ENCODE measurements at places on chromosomes 4 and X. TPM values are rescaled to one million over a fixed set of nuclear protein-coding genes. Genes with fewer than 3 reads are reported as not detected.

- DNase-seq = no peak
These were observed 249.4 kb downstream of the ARHGAP10 start for GRCh38 chr4:147981305-147981704.

DNA sequence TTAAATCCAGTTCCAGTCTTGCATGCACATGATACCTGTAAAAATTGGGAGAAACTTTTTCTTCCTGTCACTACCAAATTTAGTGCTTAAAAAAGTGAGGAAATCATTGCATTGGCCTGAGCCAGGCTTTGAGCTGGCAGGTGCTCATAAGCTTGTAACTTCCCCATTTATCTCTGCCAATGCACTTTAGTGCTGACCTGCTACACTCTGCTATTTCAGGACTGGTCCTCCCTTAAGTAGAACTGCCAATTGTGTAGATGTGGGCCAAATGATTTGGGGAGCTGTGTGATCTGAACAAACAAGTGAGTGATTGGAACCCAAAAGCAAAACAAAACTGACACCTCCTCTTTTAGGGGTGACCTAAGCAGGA lies 51.8 kb downstream of the ZNF827 start:
- DNase-seq = no peak

- DNase-seq = no peak
These were observed 5.0 kb downstream of the PLP2 start for GRCh38 chrX:49176421-49177326.

DNA sequence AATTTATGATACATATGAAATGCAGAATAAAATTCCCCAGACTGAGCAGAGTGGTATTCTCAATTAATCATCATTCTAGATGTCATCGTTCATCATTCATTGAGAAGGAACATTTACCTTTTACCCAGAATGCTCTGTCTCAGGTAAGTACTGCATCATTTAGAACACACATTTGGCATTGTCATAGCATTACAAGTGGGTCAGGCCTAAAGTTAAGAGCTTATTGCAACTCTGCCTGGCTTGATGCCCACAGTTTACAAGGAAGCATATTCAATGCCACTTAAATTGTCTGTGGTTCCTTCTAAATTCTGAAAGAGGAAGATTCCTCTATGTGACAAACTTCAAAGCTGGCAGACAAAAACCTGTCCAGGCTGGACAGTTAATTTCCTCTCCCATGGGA lies 87.3 kb downstream of the CAMK2D start:
- no peak for DNase-seq

- DNase-seq = no peak
These were observed 49.2 kb downstream of the CDS1 start for GRCh38 chr4:84632092-84632491.

GRCh38 chr4:52999626-53000025 lies 137.5 kb downstream of the RASL11B start:
- no peak for DNase-seq

- no peak for DNase-seq
These were observed 97.8 kb downstream of the WFS1 start for GRCh38 chr4:6367371-6367851.

- DNase-seq = no peak
These were observed 67.7 kb upstream of the LRPAP1 start for GRCh38 chr4:3599951-3600350.

DNA sequence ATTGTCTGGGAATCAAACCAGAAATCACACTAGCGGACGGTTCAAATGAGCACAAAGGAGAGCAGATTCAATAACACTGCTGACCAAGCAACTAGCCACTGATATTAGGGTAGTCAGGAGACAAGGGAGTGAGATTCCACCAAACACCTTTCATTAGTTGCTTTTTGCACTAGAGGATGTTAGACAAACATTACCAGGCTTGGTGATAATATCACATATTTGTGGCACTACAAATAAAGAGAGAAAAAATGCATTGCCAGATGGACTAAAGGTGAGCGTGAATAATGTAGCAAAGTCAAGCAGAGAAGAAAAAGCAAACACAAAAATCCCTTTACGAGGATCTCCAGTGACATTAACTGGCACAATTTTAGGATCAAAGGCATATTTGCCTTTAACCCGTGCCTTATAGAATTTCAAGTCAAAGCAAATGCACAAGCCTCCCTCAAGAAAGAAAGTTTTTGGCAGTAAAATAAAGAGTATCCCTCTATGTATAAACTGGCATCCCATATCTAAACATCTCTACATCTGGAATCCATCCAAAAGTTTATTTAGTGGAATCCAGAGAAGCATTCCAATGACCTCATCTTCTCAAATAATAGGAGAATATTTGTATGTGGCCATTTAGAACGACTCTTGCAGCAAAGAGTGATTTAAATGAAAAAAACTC lies 290.9 kb downstream of the KCTD8 start:
- peak; percentile 19 for DNase-seq

DNA sequence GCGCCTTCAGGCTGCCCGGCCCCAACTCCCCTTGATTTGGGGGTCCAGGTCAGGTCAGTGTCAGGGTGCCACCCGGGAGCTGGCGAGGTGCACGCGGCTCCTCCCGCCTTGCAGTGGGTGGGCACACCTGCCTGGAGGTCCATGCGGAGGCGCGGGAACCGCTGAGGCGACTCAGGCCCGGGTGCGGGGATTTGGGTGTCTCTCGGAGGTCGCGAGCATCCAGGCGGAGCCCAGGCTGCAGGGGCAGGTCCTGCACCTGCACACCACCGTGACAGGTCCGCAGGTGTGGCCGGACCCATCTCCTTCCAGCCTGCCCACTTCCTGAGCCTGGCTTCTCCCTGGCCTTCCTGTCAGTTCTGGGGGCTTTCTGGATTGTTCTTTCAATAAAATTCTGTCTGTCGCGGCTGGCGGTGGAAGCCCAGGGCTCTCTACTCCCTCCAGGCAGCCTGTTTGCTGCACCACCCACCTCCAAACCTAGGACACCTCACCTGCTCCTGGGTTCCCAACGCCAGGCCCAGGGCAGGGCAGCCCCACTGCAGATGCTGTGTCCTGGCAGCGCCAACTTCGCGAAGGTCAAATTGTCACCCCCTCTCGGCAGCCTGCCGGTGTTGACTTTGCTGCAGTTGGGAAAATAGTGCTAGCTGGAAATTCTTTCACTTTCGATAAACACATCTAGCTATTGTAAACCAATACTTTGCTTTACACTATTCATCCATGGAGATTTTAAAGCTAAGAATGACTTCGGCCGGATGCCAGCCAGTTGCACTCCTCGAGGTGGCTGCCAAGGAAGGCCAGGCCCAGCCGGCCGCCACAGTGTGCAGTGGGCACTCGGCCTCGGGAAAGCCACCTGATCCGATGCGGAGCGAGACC lies 35.9 kb downstream of the FGFRL1 start:
- no peak for DNase-seq

DNA sequence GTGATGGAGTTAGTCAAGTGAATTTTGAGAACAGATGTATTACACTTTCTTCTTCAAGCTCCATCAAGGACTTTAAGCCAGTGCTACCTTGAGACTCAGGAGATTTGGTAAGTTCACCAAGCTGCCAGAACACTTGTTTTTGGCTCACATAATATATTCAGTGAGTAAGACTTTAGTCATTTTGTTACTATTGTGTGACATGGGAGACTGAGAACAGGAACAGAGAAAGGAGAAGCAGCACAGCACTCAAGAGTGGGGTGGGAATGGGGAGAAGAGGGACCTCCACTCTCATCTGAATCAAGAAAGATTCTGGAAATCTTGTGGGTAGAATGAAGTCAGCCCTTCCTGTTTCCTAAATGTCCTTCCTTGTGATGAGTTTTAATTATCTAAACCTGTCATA lies 87.3 kb upstream of the TET2 start:
- DNase-seq = no peak

GRCh38 chr4:126028876-126029275 lies 714.1 kb downstream of the FAT4 start:
- no peak for DNase-seq

GRCh38 chrX:4320436-4320947 lies 607.0 kb upstream of the PRKX start:
- DNase-seq = no peak

- no peak for DNase-seq
These were observed 227.6 kb upstream of the PPP1R2C start for GRCh38 chrX:43005561-43005960.

- DNase-seq = peak; percentile 5
These were observed 119.1 kb upstream of the OTUD4 start for GRCh38 chr4:145299380-145300076.

GRCh38 chr4:69836287-69836686 lies 23.7 kb downstream of the SULT1E1 start:
- DNase-seq = no peak

GRCh38 chrX:106874075-106874474 lies 29.1 kb downstream of the RIPPLY1 start:
- peak; percentile 4 for DNase-seq

GRCh38 chr4:25560605-25561004 lies 95.0 kb upstream of the SLC34A2 start:
- no peak for DNase-seq

DNA sequence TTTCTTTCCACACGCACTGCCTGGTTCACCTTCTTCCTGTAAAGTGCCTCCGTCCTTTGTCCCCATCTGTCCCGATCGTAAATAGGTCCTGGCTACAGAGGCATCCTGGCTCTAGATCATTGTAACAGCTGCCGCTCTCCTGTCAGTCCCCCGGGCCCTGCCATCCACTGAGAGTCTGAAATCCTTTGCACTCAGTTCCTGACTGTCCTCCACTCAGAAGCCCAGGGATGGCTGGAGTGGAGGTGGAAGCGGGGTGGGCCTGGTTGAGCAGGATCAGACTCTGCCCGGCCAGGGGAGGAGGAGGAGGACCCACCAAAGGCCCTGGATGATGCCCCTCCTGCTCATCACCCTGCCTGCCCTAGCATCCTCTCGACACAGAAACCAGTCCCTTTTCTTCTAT lies 29.8 kb downstream of the PIGG start:
- DNase-seq = no peak

DNA sequence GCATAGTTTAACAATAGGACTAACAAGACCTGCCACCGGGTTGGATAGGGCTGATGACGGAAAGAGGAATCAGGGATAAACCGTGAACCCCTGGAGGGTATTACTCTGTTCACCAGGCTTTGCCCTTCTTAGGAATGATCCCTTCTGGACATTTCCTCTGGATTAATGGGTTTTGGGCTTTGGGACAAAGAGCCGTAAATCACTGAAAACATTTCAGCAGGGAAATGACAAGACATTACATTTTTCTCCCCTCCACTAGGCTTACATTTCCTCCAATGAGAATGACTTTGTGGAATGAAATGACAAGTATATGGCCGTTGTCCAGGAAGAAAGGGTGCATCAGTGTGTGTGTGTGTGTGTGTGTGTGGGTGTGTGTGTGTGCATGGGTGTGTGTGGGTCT lies 25.9 kb upstream of the RBPJ start:
- DNase-seq = no peak

GRCh38 chr4:170931321-170931720 lies 841.6 kb upstream of the AADAT start:
- DNase-seq = no peak

- DNase-seq = no peak
These were observed 1248.7 kb downstream of the PCDH7 start for GRCh38 chr4:31968842-31969241.

DNA sequence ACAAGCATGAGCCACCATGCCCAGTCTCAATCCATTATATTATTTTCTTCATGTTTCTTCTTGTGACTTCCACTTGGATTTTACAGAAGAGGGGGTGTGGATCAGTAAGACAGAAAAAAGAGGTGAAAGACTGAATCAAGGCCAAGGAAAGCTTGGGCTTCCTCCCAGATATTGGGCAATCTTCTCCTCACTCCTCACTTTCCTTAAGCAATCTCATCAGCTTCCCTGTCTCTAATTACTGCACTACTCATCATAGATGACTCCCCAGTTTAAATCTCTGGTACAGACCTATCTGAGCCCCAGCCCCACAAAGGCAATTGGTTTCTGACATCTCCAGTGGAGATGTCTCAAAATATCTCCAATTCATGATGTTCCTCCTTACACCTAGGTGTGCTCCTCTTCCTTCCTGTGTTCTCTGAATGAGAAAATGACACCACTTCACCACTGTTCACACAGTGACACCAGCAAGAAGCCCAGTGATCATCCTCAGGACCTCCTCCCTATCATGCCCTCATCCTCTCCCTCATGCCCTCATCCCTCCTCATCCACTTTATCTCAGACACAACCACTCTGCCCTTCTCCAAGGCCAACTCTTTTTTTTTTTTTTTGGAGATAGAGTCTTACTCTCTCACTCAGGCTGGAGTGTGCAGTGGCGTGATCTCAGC lies 44.8 kb upstream of the HERC6 start:
- DNase-seq = no peak

- no peak for DNase-seq
These were observed 320.2 kb upstream of the PRPS2 start for GRCh38 chrX:12471061-12471460.

- DNase-seq = no peak
These were observed 156.4 kb downstream of the ARX start for GRCh38 chrX:24859211-24859841.

DNA sequence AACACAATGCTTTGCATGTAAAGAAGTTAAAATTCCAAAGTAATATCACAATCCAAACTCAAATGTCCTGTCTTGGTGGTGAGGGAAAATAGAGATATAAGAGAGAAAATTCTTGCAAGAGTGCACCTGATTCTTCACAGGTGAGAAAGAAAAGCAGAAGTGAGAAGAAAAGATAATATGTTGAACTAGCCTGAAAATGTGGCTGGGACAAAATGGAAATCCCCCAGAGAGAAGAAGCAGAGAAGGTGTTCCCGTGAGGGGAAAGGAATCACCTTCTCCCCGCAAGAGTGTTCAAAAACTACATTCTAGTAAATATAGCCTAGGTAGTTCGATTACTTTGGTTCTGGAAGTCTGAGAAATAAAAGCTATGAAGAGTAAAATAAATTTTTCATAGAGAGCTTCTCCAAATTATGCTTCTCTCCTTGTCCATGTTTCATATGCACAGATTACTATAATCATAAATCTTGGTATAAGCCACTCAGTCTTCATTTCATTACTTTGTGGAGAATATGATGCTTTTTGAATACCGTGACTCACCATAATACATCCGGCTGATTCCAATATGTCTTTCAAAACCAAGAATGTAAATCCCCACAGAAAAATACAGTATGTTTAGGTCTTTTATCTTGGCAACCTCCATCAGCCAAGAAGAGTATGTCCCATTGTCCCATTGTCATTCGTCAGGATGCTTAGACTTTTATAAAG lies 63.1 kb downstream of the COX18 start:
- no peak for DNase-seq

GRCh38 chrX:51316271-51316670 lies 16.4 kb upstream of the NUDT10 start:
- no peak for DNase-seq

Gene PCDH11X
- total RNA-seq = not detected

Gene PHKA1
- 6.8 TPM for total RNA-seq

Gene SPANXN3
- not detected for total RNA-seq

Gene LUZP4
- not detected for total RNA-seq

Gene MED14
- 14.2 TPM for total RNA-seq

Gene C4orf50
- total RNA-seq = not detected

Gene PPEF1
- not detected for total RNA-seq

Gene EDNRA
- not detected for total RNA-seq

Gene XK
- total RNA-seq = not detected

Gene MAGEB1
- total RNA-seq = not detected

Gene RNF212
- not detected for total RNA-seq

Gene NDST4
- total RNA-seq = not detected

Gene DRD5
- not detected for total RNA-seq

Gene MAGEA2B
- not detected for total RNA-seq

Gene SATL1
- total RNA-seq = not detected

Measured in HepG2 (cell line).